ENCODE measurements at places on chromosomes 7 and 10. TPM values are rescaled to one million over a fixed set of nuclear protein-coding genes. Genes with fewer than 3 reads are reported as not detected.

The CREB3L2 gene
- total RNA-seq = 25.6 TPM

The SLC13A4 gene
- total RNA-seq = not detected

DNA sequence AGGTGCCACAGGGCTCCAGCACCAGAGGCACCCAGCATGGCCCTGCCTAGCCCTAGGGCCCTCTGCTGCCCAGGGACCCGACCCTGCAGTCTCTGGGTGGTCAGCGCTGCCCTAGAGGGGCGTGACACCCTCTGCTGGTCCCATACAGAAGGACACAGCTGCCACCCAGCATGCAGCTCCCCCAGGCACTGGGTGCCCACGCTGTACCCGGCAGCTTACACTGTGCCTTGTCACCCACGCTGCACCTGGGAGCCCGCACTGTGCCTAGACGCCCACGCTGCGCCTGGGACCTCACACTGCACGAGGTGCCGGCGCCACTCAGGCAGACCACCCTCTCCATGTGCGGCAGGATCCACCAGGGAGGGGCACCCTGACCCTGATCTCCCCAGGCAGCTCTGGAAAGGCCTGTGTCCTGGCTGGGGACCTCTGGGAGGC is 55.2 kb downstream of the PWWP2B start:
- DNase-seq = no peak

DNA sequence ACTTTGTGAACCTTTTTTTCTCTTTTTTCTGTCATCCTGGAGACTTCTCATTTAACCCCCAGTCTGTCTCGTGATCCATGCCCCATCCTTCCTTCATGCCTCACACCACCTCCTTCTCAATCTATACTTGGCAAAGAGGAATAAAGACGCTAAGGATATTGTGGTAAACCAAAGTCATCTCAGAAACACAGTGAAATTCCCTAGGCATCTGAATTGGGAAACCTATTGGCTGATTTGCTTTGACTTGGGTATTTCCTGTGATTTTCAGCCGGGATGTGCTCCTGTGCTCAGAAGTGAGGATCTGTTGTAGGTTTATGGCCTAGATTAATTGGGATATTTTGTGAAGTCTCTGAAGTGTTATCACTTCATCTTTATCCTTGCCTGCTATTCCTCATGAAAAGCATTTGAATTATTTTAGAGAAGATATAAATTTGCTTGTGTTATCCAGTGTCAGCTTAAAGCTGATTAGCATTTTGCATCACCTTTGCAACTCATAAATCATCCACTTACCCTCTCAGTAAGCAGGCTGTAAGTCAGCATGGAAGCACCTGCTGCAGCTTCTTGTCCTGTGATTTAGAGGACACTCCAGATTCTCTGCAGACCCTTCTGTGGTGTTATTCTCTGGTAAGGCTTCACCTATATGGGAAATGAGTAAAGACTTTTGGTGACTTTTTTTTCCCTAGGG is 138.0 kb downstream of the AUTS2 start:
- no peak for DNase-seq

GRCh38 chr7:115183431-115184057 is 261.6 kb downstream of the MDFIC start:
- no peak for DNase-seq

- DNase-seq = no peak
Measured at GRCh38 chr7:37360484-37360883, 88.2 kb downstream of the ELMO1 start.

- DNase-seq = no peak
Measured at GRCh38 chr10:119770928-119771327, 45.1 kb downstream of the INPP5F start.
